ENCODE measurements at places on chromosomes 7 and 10.
A peak's percentile ranks its signal among the peaks of the same experiment; 100 is the strongest.

DNA sequence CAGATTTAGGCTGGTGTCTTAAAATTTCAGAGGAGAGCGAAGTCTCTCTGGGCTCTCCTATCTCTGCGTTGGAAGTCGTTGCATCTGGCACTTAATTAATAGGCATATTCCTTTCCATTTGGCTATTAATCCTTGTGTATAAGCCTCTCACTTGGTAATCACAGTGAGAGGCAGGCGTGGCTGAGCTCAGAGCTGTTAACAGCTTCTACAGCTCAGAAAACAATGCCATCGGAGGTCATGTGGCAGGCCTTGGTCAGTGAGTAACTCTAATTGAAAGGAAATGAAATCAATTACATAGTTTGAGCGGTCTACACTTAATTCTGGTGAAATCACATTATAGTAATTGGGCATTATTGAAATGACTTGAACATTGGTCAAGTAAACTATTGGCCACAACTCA, 135.1 kb downstream of the DPY19L1 start:
- no peak for DNase-seq

DNA sequence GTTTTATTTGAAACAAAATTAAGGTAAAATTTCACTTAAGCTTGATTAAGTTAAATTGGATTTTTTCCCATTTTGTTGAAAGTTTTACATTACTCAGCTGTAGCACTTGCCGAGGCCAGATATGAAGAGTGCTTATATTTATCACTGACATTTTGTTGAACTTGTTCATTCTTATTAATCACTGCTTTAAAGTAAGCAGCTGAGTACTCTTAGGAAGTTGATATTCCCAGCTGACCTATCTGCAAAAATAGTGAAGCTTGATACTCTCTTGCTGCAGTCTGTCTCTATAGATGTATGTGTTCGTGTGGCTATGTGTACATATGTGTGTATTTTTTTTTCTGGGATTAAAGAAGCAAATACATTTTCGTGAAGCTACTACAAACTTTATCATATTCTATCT, 150.0 kb downstream of the SKAP2 start:
- no peak for DNase-seq

DNA sequence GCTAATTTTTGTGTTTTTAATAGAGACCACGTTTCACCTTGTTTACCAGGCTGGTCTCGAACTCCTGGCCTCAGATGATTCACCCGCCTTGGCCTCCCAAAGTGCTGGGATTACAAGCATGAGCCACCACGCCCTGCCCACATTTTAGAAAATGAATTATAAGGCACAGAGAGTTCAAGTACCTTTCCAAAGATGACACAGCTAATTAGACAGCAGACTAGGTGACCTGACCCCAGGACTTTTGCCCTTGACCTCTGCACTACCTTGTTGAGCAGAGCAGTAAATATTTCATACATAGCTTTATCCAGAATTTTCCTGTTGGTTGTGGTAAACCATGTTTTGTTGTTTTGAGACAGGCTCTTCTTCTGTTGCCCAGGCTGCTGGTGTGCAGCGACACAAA, 131.3 kb upstream of the KCTD7 start:
- DNase-seq, result no peak

- DNase-seq, result no peak
Observed at GRCh38 chr10:36421992-36422391, 703.4 kb upstream of the ANKRD30A start.

- DNase-seq, result no peak
Observed at GRCh38 chr7:148419856-148420832, 170.4 kb upstream of the C7orf33 start.

- DNase-seq, result no peak
Observed at GRCh38 chr7:68623030-68623429, 975.2 kb upstream of the AUTS2 start.

DNA sequence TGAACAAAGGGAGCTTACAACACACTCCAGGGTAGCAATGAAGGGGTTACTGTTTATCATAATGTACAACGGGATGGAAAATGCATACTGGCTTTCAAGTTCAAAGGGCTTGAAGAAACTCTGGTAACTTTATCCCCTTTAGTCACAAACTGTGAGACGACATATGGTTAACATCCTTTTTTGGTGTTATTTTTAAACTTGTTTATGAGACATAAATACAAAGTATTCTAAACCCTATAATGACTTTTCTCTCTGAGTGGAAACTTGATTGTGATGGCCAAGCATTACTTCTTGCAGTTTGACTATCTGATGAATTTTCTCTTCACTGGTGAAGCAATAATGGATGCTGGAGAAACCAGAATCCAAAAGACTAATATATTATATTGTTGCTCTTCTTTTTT, 62.0 kb upstream of the SEMA3A start:
- no peak for DNase-seq

GRCh38 chr7:45976485-45976856, 55.4 kb upstream of the IGFBP3 start:
- no peak for DNase-seq

GRCh38 chr10:69636273-69636575, 6.2 kb downstream of the FAM241B start:
- DNase-seq, result no peak

DNA sequence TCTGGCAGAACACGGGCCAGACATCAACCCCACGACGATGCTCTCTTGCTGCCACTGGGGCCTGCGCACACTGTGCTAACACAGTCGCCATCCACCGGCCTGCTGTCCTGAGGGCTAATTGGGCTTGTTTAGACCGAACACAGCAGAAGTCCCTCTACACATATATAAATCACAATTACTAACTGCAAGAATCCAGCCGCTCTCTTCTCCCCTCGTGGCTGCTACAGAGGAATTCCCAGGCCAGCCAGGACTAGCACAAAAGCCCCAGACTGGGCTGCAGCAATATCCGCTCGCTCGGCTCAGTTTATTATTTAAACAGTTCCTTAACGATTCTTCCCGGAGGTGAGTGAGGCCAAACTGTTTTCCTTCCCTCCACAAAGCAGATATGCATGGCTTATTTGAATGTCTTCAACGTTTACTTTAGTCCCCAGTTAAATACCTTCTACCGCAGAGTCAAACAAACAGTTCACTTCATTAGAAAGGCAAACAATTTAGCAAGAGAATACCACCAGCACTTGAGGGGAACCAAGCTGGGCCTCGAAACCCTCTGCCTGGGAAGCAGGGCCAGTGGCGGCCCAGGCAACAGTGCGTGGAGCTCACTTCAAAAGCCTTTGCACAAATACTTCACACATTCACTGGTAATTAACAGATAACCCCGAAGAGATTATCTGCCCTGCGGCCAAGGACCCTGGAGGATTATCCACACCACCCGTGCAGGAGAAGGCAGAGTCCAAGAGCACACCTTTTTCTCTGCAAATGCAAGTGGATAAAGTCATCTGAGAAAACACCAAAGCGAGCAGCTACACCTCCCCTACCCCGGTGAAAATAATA, 145.3 kb downstream of the GLI3 start:
- no peak for DNase-seq

- no peak for DNase-seq
Observed at GRCh38 chr10:80487791-80488538, 33.9 kb downstream of the TSPAN14 start.

GRCh38 chr7:87456247-87456646, 19.2 kb downstream of the ABCB4 start:
- DNase-seq, result no peak

GRCh38 chr10:44310762-44311562, 73.9 kb downstream of the CXCL12 start:
- peak; percentile 25 for DNase-seq

GRCh38 chr10:3237530-3237929, 64.9 kb upstream of the PITRM1 start:
- DNase-seq, result no peak

GRCh38 chr10:54081950-54082349, 719.1 kb downstream of the PCDH15 start:
- no peak for DNase-seq

GRCh38 chr7:22433710-22434460, 66.1 kb downstream of the STEAP1B start:
- no peak for DNase-seq

- DNase-seq, result no peak
Observed at GRCh38 chr7:26583094-26583648, 281.2 kb downstream of the SKAP2 start.

- no peak for DNase-seq
Observed at GRCh38 chr7:33716581-33717477, 188.5 kb upstream of the BMPER start.

DNA sequence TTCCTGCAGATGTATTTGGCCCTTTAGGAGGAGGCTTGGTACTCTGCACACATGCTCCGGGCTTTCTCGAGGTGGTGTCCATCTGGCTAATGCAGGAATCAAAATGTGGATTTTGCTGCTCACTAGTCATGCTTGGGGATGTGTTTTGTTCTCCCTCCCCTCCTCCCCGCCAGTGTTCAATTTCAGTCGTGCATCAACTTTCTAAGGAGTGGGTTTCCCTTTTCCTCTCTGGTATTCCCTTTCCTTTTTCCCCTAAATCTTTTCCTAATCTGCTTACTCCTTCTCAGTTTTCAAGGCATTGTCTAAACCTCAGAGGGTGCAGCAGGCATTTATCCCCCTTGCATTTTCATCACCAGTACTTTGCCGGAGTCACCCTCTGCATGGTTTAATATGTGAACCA, 201.8 kb downstream of the CCDC3 start:
- no peak for DNase-seq

DNA sequence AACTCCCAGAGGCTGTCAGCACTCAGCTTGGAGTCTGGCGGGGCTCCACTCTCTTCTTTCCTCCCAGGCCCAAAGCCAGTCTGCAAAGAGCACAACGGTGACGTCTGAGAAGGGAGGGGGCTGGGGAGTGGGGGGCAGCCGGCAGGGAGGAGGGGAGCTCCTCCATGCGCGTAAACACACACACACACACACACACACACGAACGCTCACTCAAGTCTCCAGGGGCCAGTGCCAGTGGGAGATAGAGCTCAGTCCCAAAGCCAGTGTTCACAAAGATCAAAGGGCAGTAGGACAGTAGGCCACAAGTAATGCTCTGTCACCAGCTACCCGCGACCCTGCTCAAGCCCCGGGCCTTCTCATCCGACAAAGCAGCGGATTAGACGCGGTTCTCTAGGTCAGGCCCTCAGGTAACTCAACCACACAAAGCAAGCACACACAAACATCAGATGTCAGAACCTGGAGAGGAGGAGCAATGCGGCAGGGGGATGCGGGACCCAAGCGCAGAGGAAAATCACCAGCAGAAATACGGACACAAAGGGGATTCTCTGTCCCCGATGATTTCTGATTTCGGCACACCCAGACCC, 19.9 kb downstream of the TCAF1 start:
- no peak for DNase-seq

DNA sequence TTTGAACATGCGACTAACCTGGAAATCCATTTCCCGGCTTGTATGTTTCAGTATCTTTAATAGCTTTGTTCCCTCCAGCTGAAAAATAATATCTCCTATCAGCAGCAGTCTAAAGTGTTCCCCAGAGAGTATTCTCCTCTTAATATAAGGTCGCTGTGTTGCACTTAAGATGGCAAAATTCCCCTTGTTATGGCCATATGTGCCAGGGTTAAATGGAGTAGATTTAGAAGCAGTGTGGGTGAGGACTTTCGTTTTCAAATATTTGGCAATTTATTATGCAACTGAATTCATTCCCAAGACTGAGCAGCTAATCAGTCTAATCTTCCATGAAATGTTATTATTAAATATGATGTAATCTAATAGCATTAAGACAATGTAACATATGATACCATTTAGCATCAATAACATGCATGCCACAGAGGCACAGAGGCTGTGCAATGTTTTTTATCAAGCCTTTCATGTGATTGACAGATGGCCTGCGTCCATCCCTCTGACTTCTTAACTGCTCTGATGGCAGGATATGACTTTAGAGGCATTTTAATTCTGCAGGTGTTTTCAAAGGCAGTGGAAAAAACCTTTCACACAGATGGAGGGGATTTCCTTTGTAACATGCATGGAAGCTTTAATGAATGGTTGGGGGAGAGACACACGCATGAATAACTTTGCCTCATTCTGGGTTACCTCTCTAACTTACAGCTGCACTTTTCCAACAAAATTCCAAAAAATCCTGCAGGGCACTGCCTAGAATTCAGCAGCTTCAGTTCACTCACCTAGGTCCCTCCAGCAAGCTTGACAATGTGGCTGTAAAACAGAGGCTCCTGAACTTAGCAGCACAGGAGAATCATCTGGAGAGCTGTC, 55.1 kb upstream of the ZPBP start:
- DNase-seq, result no peak

- no peak for DNase-seq
Observed at GRCh38 chr7:121847041-121847440, 25.9 kb upstream of the PTPRZ1 start.

GRCh38 chr7:155644178-155644970, at the start of gene RBM33:
Gene RBM33 (plus strand): TSS chr7:155644661. CDS start chr7:155644877, 216 bp downstream.
- peak; percentile 71 for DNase-seq

DNA sequence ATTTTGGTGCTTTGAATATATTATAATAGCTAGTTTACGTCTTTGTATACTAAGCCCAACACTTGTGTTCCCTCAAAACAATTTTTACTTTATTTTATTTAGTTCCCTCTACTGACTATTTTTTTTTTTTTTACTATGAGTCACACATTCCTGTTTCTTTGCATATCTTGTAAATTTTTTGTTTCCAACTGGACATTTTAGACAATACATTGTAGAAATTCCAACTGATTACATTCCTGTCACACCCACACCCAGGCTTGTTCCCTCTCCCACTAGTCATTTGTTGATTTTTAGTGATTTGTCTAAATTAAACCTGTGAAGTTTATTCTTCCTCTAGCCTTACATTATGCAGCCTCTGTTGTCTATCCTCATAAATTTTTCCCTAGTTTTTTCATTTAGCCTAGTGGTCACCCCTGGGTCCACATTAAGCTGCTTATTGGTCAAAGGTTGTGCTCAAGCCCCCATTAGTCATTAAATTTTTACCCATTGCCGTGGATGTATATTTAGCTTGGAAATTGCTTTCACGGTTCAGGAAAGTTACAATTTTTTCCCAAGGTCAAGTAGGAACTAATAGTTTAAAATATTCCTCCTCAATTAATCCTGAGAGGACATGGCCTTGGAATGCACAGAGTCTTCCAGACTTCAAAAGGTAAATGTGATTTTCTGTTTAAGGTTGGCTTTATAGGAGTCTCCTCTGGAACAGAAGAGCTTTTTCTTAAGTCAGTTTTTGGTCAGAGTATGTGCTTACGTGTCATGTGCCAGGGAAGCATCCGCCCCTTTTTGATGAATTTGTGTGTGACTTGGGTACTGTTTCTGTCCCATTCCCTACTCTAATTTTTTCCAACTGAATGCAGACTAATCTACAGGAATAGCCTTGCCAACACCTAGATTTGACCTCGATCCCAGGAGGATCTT, 207.6 kb upstream of the TMEM72 start:
- no peak for DNase-seq

- no peak for DNase-seq
Observed at GRCh38 chr10:59279476-59279875, 82.9 kb downstream of the FAM13C start.

GRCh38 chr7:112897839-112898431, 107.7 kb upstream of the TMEM168 start:
- DNase-seq, result no peak

GRCh38 chr7:150734254-150734653, 3.0 kb upstream of the GIMAP5 start:
- no peak for DNase-seq

GRCh38 chr7:131950758-131951157, 394.3 kb upstream of the PODXL start:
- no peak for DNase-seq

GRCh38 chr10:103859161-103860086, 4.0 kb upstream of the SH3PXD2A start:
- DNase-seq, result no peak
